Left ventricle myocardium inferior (tissue), 1 donor: ENCODE measurements at places on chromosomes 2 and 18.
A peak's percentile ranks its signal among the peaks of the same experiment; 100 is the strongest.

DNA sequence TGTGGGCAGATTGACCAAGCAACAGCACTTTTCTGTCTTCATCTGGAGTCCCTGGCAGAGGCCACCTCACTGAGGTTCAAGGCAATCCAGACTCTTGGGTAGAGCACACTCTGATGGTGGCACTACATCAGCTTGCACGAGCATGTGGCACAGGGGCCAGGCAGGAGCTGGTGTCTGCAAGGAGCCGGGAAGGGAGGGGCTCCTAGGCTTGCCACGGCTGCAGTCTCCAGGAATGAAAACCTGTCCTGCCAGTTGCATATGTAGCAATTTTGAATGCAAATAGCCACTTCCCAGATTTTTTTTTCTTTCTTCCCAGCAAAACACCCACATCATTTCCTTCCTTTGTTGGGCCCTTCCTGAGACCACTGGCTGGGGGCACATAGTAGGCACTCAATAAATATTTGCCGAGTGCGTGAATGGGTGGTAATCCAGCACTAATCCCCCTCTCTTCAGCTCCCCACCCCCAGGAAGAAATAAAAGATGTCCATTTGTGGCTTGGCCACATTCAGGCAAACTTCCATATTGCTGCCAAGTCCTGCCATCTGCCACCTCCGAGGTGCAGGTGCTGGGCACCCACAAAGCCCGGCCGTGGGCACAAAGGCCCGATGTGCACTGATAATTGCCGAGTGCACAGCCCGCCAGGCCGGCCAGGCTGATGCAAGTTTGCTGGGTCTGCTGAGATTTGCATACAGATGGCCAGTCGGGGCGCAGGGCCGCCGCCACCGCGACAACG is 72.4 kb downstream of the MYCN start:
- no peak for DNase-seq

DNA sequence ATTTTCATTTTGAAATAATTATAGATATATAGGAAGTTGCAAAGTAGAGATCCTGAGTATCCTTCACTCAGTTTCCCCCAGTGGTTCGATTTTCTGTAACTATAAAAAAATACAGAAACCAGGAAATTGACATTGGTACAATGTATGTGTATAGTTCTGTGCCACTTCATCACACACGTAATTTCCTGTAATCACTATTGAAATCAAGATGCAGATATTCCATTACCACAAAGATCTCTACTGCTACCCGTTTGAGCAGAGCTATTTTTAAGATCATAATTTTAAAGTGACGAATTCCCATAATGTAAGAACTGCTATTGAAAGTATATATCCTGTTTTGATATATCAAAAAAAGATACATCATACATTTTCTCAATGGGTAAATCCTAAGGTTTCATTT is 142.3 kb downstream of the BABAM2 start:
- no peak for DNase-seq

- DNase-seq, result no peak
These were observed 34.5 kb upstream of the ARL5A start for GRCh38 chr2:151862700-151863099.

DNA sequence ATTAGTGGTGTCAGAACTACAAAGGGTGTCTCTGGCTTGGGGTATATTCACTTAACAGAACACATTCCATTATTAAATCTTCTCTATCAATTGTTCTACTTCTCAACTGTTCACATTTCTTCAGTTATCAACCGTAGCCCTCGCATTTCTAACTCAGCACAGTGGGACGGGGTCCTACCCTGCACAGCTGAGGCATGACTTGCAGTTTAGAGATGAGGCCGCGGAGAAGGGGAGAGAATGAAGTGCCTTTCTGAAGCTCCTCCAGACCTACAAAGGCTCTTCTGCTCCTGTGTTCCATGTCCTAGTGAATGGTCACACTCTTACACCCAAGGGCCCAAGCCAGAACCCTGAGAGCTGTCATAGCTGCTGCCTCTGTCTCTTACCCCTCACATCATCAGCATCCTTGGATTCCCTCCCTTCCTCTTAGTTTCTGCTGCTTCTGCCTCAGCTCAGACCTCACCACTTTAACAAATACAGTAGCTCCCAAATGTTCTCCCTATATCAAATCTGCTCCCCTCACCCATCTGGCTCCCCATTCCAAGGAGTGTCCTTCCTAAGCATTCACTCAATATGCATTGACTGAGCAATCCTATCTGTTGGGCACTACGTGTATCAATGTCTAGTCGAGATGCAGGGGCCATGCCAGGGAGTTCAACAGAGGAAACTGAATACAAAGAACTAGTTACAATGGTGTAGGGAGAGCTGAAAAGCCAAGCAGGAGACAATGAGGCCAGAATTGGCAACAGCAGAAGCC is 34.3 kb upstream of the MRPL19 start:
- no peak for DNase-seq

DNA sequence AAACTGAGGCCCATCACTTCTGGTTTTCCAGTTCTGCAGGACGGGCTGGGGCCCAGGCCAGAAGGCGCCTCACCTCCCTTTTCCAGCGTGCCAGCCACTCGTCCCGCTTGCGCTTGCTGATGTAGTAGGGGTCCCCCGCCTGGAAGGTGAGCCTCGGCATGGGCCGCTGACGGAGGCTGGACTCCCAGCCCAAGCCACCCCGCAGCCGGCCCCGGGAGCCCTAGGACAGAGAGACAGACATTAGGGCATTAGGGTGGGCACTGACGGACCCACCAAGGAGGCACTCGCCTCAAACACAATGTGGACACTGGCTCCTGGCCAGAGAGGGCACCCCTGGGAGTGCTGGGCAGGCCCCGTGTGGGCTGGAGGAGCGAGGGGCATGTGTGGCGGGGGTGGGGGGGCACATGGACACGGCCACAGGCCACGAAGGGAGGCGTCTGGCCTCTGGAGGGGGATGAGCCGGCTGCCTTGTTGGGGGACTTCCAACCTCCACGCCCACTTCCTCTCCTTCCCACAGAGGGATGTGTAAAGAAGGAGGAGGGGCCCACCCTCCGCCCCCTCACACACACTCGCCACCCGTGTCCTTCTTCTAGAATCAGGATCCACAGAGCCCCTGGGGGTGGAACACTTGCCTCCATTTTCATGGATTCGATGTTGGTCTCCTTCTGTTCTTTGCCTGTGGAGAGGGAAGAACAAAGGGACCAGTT is 66.7 kb downstream of the DNMT3A start:
- DNase-seq, result peak; percentile 53

DNA sequence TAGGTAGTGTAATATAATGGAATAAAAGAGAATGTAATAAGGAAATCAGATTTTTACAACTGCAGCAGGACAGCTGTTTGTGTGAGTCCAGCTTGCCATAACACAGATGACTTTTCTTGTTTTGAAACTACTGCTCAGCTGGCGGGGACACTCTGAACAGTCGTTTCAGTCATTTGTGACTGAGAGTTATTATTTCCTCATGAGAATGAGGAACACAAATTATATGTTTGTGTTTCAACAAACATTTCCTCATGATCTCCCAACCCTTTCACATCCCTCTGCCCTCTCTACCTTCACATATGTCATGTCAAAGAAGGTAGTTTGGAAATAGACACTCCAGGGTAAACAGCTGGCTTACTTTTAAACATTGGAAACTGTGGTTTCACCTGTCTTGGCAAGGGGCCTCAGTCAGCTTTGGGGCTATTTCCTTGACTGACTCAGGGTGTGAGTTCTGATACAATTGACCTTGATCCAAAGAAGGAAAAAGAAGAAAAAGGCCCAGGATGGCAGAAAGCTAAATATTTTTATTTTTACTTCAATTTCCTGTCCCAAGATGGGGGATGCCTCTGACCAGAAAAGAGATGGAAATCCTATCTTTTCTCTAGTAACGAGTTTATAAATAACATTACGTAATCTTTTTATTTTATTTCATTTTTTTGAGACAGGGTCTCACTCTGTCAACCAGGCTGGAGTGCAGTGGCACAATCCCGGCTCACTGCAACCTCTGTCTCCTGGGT is 593 bp downstream of the SP140L start:
- no peak for DNase-seq

GRCh38 chr2:207126724-207127308 is 38.9 kb downstream of the KLF7 start:
- no peak for DNase-seq

DNA sequence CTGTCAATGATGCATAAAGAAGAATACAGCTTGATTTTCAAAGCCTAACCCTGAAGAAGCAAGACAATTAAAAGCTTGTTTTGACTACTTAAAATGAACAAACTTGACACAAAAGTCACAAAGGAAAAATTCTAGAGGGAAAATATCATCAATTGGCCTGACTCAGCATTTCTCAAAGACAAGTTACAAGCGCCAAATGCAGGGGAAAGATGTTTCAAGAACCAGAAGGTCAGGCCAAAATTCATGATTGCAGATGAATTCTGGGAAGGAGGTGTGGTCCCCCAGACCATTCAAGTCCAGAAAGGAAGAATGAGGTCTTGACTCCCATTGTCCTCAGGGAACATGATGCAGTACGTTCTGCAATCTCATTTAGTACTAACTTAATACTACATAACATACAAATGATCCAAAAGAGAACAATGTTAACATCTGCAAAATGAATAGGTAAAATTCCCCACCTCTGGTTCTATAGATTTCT is 64.5 kb downstream of the FAM210A start:
- DNase-seq, result no peak

DNA sequence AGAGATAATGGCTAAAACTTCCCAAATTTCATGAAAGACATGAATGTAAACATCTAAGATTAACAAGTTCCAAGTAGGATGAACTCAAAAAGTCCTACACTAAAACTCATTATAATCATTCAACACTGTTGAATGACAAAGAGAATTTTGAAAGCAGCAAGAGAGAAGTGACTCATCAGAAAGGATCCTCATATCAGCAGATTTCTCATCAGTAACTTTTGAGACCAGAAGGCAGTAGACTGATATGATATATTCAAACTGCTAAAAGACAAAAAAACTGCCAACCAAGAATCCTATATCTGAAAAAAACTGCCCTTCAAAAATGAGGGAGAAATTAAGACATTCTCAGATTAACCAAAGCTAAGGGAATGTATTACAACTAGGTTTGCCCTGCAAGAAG is 130.6 kb upstream of the OTX1 start:
- DNase-seq, result no peak

GRCh38 chr2:122446761-122447160 is 691.3 kb downstream of the TSN start:
- no peak for DNase-seq

- DNase-seq, result no peak
These were observed 14.0 kb downstream of the TMEM177 start for GRCh38 chr2:119692954-119693353.

DNA sequence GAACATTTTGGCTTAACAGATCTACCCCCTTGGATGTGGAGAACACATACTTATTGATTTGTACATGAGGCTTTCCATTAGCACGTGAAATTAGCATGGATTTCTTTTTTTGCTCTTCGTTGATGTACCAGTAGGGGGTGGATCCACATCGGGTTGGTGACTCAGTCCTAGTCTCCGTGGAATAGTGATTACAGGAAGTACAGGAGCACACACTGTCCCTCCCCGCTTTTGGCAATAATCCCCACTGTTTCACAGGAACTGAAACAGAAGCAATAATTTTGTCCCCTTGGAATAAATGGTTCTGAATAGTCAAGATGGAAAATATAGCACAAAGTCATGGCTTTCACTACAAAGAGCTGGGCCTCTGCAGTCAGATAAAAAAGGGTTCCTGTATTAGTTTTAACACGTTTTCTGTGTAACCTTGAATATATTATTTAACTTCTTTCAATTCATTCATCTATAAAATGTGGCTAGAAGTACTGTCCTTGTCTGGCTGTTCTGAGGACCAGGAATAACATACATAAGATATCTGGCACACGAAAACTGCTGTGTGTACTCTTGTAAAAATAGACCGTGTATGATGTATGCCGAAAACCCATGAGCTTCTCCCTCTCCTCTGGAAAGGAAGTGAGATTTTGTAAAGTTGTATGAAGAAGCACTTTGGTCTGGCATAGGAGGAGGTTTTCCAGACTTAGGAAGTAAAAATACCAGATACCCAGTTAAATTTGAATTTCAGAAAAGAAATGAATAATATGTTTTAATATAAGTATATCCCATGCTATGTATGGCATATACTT is 229.2 kb downstream of the GALR1 start:
- DNase-seq, result peak; percentile 29

GRCh38 chr2:130759906-130760753 is 4.8 kb downstream of the AMER3 start:
- no peak for DNase-seq

DNA sequence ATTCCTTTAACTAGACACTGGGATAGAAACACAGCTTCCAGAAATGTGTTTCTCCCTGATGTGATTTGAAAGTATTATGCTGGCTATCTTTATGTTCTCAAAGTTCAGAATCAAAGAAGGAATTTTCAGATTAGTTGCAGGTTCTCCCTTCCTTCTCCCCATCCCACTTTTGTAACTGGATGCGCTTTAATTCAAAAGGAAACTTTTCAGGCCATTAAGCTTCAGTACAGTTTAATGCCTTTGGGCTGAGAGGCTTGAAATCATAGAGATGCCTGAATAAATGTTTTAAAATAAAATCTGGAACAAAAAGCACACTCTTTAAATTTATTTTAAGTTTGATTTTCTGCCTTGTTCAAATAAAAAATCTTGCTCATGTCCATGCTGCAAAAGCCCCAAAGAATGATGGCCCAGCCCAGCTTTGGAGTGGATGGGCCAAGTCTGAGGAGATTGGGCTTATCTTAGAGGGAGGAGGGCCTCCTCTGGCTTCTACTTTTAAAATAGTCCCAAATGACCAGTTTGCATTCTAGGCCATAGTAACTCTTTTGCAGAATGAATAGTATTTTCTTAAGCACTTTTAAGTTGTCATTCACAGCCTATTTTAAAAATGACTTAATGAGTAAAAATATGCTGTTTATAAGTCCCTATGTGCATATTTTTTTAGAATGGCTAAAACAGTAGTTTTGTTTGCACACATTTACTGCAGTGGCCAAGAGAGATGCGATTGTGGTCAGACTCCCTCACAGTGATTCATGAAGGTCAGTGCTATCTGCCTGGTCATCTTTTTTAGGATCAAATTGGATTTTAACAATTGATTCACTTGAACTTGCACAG is 129.2 kb downstream of the MTX2 start:
- no peak for DNase-seq

DNA sequence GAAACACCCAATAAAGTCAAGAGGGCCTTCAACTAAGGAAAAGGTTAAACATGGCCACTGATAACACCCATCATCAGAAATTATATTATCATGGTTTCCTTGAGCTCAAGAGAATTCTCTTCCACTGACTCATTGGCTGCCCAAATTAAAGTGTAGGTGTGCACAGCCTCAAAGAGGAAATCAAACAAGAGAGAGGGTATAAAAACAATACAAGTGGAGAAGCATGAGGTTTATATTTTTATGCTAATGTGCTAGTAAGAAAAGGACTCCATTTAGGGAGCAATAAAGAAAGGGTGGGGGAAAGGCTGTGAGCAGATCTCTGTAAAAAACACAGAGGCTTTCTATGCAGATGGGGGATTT is 168.8 kb upstream of the VRK2 start:
- no peak for DNase-seq

GRCh38 chr2:181642086-181642485 is 14.8 kb downstream of the CERKL start:
- no peak for DNase-seq

GRCh38 chr2:73468376-73468775 is 82.7 kb downstream of the ALMS1 start:
- no peak for DNase-seq

- no peak for DNase-seq
These were observed 106.5 kb upstream of the TEX51 start for GRCh38 chr2:126792186-126792585.
